ENCODE measurements at places on chromosomes 2 and 18.

DNA sequence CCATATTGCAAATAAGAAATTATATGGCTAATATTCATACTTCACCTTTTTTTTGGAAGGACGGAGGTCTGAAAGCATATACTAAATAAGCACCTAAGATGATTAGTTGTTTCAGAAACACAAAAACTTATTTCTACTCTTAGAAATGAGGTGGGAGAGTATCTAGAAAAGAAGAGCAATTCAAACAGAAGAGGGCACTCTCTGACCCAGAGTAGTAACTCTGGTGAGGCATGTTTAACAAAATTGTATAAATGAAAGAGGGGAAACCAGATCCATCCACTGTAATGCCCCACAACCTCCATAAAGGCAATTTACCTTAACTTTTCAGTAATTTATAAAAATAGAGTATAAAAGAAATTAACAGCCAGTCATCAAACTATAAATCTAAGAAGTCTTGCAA lies 669.6 kb upstream of the VRK2 start:
- peak; percentile 14 for DNase-seq

DNA sequence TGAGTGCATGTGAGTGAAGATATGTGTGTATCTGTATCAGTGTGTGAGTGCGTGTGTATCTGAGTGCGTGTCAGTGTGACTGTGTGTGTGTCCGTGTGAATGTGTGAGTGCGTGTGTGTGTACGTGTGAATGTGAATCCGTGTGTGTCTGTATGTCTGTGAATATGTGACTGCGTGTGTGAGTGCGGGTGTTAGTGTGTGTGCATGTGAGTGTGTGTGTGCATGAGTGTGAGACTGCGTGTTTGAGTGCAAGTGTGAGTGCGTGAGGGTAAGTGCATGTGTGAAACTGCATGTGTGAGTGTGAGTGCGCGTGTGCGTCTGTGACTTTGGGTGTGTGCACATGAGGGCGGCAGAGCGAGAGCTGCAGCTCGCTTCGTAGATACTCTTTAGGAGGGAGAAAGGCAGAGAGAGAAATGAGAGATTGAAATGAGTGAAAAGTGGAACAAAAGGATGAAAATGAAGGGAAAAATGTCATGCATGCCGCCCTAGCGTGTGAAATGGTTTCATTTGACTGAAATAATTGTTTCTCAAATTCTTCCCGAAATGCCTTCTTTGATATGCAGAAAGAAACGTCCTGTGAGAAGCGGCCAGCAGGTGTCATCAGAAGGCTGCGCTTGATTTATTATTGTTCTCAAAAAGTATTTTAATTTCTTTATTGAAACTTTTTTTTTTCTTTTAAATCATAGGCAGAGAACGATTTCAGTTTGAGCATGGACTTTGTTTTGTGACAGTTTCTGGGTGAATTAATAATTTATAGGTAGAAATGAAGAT lies 25.6 kb downstream of the ZNF407 start:
- DNase-seq: peak; percentile 28

- DNase-seq: no peak
Measured at GRCh38 chr2:100484390-100484789, 14.1 kb downstream of the NMS start.

GRCh38 chr2:160427629-160428404 lies 65.8 kb downstream of the RBMS1 start:
- DNase-seq: peak; percentile 85

GRCh38 chr2:15996536-15997423 lies 56.4 kb downstream of the MYCN start:
- no peak for DNase-seq

GRCh38 chr2:176002688-176003210 lies 682 bp upstream of the LNPK start:
- DNase-seq: peak; percentile 9

- DNase-seq: no peak
Measured at GRCh38 chr2:141499123-141499522, 631.7 kb downstream of the LRP1B start.

DNA sequence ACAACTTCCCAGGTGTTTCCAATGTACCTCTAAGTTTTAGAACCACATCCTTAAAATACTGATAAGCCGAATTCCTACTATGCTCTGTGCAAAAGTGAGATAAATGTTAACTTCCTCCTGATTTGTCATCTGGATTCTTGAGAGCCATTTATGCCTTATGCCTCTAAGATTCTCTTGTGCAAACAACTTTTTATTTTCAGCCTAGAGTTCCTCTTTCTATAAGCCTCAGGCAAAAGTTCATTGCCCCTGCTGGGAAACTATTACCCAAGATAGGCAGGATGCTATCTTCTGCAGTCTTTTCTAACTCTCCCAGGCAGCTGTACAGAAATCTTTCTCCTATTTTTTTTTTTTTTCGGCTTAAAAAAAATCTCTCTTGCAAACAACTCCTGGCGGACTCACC lies 216.1 kb downstream of the KCNJ3 start:
- no peak for DNase-seq

- peak; percentile 97 for DNase-seq
Measured at GRCh38 chr2:111698743-111699554, 185.0 kb downstream of the ANAPC1 start.

All from fibroblast of skin of scalp (primary cell).